ENCODE measurements at places on chromosomes 6 and 20.

DNA sequence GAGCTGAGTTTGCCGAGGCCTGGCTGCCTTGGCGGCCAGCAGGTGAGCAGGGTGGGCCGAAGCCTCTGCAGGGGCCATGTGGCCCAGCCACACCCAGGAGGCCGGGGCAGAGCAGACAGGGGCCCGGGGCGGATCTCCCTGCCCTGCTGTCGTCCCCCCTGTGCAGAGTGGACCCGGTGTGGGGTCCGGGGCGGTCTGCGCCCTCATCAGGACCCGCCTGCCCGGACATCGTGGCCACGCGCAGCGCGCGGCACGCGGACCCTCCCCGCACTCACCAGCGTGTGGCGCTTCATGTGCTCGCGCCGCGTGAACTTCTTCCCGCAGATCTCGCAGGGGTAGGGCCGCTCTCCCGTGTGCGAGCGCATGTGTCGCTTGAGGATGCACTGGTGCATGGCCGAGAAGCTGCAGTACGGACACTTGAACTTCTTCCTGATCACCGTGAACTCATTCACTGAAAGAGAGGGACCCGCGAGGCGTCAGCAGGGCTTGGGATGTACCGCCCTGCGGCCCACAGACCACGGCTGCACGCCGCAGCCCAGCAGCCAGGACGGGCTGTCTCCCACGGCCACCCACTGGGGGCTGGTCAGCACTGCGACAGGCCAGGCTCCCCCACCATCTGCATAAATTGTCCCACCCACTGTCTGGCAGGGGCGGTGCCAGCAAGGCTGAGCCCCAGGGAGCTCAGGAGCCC is 13.0 kb downstream of the SLC2A4RG start:
- no peak for DNase-seq

DNA sequence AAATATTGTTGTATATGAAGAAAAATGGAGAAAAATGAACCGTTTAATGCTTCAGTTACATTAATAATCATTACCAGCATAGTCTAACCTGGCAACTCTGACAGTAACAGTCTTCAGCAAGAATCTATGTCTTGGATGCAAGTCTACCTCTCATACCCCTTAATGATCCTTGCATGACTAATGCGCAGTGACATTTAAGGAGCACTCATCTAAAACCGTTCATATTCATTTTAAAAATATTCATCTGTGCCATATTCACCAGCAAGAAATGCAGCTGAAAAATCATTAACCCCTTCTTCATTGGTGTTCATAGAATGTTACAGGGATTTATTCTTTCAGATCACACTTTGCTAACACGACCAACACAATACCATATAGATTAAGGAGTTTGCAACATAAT is 227.2 kb upstream of the ASCC3 start:
- no peak for DNase-seq

DNA sequence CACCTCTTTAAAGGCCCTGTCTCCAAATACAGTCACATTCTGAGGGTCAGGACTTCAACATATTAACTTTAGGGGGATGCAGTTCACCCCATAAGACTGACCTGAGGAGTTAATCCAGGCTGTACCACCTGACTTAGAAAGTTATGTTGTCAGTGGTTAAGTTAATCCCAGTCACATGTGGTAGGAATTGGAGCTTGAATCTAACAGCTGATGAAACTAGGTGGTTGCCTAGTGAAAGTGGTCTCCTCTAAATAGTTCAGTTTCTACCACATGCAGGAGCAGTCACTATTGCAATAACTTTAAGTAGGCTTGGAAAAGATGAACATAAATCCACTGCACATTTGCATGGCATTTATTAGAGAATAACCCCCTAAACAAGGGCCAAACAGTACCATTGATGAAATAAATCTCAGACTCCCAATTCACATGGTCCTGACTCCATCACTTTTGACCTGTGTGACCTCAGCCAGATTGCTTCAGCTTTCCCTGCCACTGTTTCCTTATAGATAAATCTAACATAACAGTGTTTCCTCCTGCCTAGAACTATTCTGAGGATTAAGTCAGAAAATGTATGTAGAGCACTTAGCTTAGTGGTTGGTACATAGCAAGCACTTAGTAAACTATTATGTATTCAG is 20.1 kb downstream of the SAMD5 start:
- no peak for DNase-seq

- DNase-seq = no peak
Observed at GRCh38 chr6:125798734-125799508, 8.2 kb downstream of the NCOA7 start.

DNA sequence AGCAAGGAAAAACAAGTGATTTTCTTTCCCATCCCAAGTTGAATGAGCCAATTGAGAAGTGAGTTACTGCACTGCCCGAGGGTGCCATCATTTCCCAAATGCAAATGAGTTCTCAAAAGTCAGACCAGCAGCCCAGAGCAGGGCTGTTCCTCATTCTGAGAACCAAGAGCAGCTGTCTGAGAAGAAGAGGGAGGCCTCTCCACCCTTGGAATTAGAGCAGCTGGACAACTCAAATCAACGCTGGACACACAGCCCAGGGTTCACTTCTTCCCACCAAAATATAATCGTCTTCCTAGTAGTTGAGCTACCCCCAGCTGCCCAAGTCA is 4.6 kb upstream of the PREX1 start:
- DNase-seq = no peak

DNA sequence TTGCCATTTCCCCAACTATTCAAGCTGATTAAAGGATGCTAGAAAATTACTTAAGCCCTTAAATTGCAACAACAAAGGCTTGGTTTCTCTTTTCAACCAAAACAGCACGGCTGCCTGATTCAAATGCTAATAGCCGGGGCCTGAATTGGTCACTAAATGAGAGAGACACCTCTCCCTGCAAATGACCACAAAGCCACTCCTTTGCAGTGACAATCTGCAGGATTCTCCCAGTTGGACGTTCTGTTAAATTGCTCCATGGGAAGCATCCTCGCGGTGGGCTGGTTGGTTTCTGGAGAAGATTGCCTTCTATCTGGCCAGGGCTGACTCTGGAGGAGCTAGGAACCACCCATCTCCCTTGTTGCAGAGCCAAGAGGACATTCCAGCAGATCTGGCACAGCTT is 29.7 kb upstream of the TBXT start:
- DNase-seq = no peak

DNA sequence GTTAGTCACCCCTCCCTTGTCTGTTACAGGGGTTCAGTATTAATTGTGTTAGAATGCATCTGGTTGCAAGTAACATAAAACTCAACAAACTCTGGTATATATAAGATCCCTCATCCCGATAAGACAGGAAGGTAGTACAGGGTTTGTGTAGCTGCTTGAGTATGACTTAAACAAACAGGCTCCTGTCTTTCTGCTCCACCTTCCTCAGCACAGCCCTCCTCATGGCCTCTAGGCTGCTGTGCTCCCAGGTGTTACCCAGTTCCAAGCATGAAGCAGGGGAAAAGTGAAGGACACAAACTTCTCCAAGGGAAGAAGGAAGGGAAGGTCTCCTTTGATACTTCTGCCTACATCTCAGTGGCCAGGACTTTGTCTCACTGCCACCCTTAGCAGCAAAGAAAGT is 1.4 kb upstream of the RALGAPB start:
- DNase-seq = no peak

DNA sequence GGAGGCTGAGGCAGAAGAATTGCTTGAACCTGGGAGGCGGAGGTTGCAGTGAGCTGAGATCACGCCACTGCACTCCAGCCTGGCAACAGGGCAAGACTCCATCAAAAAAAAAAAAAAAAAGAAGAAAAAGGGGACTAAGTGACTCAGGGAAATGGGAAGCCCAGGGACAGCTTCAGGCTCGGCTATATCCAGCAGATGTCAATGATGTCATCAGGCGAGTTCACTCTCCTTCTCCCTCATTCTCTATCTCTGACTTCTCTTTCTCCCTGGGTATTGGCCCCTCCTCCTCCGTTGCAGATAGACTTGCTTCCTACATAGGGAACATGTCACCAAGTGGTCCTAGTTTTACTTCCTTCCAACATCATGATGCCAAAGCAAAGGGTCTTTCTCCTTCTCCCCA is 316.8 kb downstream of the TFAP2C start:
- no peak for DNase-seq

DNA sequence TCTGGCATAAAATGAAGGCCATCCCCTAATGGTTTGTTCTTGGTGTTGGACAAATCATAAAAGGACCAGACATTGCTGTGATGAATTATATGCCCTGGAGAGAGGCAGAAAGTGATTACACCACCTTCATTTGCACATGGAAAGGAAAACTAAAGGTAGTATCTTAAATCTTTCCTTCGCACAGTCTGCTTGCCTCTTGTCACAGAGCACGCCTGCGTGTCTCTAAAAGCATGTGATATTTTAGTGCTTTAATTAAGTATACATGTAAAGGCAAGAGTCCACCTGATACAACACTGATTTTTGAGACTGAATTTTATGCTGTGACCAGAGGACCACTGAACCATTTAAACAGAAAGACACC is 28.8 kb upstream of the PLAGL1 start:
- no peak for DNase-seq

GRCh38 chr6:28543651-28544610 is 18.2 kb downstream of the GPX5 start:
- DNase-seq = no peak

- peak; percentile 72 for DNase-seq
Observed at GRCh38 chr6:11650025-11650696, 112.6 kb downstream of the TMEM170B start.

DNA sequence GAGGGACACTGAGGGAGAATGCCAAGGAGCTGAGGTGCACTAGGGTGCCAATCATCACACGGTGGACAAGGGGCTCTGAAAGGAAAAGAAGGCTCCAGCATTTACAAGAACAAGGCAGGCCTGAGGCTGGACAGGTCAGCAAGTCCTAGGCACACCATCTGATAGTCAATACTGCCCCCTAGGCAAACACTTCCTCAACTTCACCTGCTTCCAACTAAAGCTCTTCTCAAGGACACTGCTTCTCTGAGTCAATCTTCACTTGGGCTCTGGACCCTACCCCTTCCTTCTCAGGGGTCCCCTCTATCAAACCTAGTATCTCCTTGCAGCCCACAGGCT is 37.7 kb upstream of the SLC4A11 start:
- DNase-seq = no peak

GRCh38 chr6:18279422-18279821 is 15.1 kb upstream of the DEK start:
- no peak for DNase-seq

- peak; percentile 70 for DNase-seq
Observed at GRCh38 chr6:169162752-169163407, 90.8 kb downstream of the THBS2 start.

- no peak for DNase-seq
Observed at GRCh38 chr6:64100702-64101303, 465.2 kb downstream of the PHF3 start.

GRCh38 chr6:155414049-155414448 is 41.6 kb downstream of the NOX3 start:
- DNase-seq = no peak

- DNase-seq = no peak
Observed at GRCh38 chr6:110523451-110524021, 47.1 kb upstream of the SLC22A16 start.

DNA sequence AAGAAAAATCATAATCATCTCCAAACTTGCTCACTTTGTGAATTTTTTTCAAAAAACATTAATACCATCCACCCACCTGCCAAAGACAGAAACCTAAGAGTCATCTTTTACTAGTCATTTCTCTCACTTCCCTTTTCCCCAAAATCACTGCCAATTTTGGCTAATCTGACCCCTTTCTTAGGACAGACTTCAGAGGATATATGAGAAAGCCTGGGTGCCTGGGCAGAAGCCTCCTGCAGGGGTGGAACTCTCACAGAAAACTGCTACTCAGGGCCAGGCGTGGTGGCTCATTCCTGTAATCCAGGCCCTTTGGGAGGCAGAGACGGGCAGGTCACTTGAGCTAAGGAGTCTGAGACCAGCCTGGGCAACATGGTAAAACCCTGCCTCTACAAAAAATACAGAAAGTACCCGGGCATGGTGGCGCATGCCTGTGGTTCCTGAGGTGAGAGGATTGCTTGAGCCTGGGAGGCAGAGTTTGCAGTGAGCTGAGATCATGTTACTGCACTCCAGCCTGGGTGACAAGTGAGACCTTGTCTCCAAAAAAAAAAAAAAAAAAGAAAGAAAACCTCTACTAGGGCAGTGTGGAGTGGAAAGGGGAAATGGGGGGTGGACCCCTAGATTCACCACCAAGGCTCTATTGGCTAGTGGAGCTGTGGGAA is 3.8 kb downstream of the DEK start:
- no peak for DNase-seq

- no peak for DNase-seq
Observed at GRCh38 chr20:44720621-44720996, 5.4 kb downstream of the CCN5 start.

GRCh38 chr6:15305496-15305895 is 59.6 kb downstream of the JARID2 start:
- DNase-seq = no peak

- no peak for DNase-seq
Observed at GRCh38 chr6:29933955-29934354, 8.4 kb upstream of the HLA-A start.

GRCh38 chr6:162709431-162709830 is 18.1 kb downstream of the PRKN start:
- no peak for DNase-seq

GRCh38 chr6:137191670-137192069 is 18.2 kb upstream of the IL22RA2 start:
- DNase-seq = no peak

- DNase-seq = no peak
Observed at GRCh38 chr20:63706852-63707557, 771 bp downstream of the ARFRP1 start.

DNA sequence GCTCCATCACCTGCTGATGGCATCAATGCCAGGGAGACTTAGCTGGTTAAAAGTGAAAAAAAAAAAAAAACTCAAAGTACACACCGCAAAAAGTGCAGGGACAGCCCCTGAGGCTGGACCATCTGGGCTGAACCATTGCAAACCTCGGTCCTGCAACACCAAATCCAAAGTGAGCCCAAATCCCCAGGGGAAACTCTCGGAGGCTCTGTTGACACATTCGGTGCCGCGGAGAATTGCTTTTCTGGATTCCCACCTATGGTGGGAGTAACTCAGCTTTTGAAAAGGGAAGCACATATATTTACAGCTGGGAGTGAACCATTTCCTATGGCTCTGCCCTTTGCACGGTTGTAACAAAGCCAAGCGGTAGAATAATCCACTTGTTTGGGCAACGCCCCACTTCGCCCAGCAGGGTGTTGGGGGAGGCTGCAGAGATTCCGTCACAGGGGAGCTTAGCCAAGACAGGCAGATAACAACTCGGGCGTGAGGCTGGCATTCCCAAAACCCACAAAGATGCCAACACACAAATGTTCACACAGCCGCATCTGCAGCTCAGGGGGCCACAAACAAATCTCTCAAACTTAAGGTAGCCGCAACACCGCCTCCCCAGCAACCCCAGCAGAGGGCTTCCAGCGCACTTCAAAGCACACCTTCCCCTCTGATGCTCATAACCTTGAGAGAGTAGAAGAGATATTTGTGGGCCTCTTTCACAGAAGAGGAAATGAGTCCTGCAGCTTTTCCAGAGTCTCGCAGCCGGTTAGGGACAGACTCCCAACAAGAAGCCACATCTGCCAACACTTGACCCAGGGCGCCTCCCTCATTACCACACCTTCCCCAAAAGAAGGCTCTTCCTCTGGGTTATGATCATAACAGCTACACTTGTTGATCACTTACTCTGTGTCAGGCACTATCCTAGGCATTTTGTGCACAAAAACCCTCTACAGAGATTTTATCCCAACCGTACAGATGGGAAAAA is 11.4 kb downstream of the ZC3H12D start:
- no peak for DNase-seq

GRCh38 chr6:42158011-42158410 is 15.2 kb upstream of the GUCA1A start:
- no peak for DNase-seq
